Breast epithelium (tissue), 4 donors: ENCODE measurements at places on chromosomes 12 and 14. TPM values are rescaled to one million over a fixed set of nuclear protein-coding genes. Genes with fewer than 3 reads are reported as not detected.

DNA sequence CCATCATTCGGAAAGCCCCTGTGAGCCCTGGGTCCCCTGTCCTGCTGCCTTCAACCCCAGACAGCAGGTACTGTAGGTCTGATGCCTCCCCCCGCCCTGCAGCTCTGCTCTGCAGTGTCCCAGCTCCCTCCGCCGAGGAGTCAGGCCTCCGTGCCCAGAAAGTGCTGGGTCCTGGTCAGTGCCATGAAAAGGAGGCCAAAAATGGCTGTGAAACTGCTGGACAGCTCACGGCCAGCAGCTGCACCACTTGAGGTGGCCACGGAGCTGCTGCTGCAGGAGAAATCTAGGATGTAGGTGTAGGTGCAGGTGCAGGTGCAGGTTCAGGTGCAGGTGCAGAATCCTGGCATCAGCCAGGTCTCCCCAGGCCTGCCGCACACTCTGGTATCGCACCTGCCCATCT is 196.1 kb downstream of the SLC15A4 start:
- no peak for DNase-seq
- no peaks in the 10 kb centered on the region for H3K27me3 ChIP-seq
- no peaks in the 10 kb centered on the region for H3K4me1 ChIP-seq
- H3K27ac ChIP-seq = no peak overlapping the region
- no peak overlapping the region for H3K4me3 ChIP-seq

DNA sequence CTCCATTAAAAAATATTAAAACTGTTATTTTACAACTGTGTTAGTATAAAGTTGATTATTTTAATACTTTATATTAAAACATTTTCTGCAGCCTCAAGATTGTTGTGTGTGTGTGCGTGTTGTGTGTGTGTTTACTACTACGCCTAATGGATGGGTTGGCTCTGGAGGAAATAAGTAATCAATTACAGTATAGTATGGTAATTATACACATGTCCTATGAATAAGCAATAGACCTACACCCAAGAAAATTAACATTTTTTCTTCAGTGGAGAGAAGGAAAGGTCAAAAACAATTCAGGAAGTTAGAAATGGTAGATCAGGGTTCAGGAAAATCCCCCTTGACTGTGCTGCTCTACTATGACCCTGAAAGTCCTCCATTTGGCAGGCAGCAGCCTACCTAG is 65.7 kb upstream of the DYRK2 start:
- H3K36me3 ChIP-seq = no peaks in the 10 kb centered on the region
- no peaks in the 10 kb centered on the region for H3K4me1 ChIP-seq
- DNase-seq = no peak
- H3K27me3 ChIP-seq = no peaks in the 10 kb centered on the region
- H3K4me3 ChIP-seq = no peak overlapping the region

DNA sequence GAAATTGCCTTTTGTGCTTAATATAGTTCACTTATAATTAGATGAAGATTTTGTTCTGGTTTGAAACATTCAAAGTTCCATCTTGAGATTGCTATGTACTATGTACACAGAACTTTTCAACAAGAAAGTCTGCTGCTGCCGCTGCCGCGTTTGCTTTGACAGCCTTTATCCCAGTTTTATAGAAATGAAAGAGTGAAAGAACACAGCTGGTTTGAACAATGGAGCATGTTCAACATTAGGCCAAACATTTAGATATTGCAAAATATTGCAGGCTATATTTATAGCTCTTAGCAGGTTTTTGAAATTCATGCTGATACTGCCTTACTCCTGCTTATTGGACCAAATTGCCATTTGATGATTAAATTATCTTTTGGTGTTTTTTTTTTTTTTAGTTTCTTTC is 299.8 kb upstream of the PRKD1 start:
- H3K27me3 ChIP-seq = no peaks in the 10 kb centered on the region
- DNase-seq = peak; percentile 24
- no peak overlapping the region for H3K4me3 ChIP-seq
- H3K4me1 ChIP-seq = peaks cover 21% of the 10 kb centered on the region
- H3K27ac ChIP-seq = no peak overlapping the region
- no peaks in the 10 kb centered on the region for H3K36me3 ChIP-seq

RHEBL1 gene
- total RNA-seq = not detected

DLK1 gene
- 1.2 TPM for total RNA-seq

DNA sequence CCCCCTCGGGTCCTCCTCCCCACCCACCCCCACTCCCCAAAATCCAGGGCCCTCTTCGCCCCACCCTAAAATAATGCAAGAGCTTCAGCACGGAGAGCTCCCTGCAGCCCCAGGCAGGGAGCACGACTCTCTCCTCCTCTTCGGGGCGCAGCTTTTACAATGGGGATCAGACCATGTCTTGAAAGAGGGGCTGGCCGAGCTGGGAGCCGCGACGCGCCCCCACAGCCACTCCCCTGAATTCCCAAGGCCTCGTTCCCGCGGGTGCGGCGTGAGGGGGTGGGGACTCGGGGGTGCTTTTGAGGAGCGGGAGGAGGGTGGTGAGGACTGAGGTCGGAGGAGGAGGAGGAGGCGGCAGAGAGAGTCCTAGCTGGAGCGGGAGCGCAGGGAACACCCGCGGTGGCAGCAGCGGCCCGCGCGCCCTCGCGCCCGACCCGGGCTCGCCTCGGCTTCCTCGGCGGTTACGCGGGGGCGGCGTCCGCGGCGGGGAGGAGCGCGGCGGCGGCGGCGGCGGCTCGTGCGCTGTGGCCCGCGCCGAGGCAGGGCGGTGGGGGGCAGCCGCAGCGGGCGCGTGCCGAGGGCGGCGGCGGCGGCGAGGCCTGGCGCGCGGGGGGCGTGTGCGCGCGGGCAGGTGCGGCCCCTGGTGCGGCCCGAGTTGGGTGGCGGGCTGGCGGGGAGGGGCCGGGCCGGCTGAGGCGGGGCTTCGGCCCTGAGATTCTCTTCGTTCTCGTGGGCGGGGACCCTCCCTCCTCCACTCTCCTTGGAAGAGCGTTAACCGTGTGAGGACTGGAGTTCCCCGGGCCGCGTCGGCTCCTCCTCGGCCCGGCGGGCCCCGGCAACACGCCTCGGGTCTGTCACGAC is at the start of gene ANKS1B:
TSS of gene ANKS1B (minus strand) at position 666 of the 858 bp plus-strand sequence. CDS start 699 bp downstream, outside the sequence.
- H3K36me3 ChIP-seq = no peaks in the 10 kb centered on the region

DNA sequence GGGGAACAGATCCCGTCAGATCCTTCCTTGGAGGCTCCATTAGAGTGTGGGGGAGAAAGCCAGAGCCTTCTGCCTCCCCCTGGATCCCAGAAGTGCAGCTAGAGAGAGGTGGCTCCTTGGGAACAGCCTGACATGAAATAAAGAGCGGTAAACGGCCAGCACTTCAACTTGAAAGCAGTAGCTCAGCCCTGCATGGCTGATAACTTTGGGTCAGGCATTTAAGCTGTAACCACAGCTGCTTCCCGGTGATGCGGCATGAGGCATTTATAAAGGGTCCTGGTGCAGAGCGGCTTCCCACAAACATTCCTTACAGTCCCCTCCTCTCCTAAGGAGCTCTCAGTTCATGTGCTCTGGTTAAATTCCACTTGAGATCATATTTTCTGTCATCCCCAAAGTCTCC is 960.3 kb downstream of the VRK1 start:
- no peaks in the 10 kb centered on the region for H3K36me3 ChIP-seq
- H3K4me3 ChIP-seq = no peak overlapping the region
- DNase-seq = no peak
- no peaks in the 10 kb centered on the region for H3K27me3 ChIP-seq
- no peaks in the 10 kb centered on the region for H3K4me1 ChIP-seq

TAS2R7 gene
- not detected for total RNA-seq

GRCh38 chr12:95599880-95600279 is 48.6 kb upstream of the USP44 start:
- no peaks in the 10 kb centered on the region for H3K27me3 ChIP-seq
- no peaks in the 10 kb centered on the region for H3K36me3 ChIP-seq
- no peak overlapping the region for H3K4me3 ChIP-seq
- H3K4me1 ChIP-seq = no peaks in the 10 kb centered on the region
- H3K27ac ChIP-seq = no peak overlapping the region
